ENCODE measurements at places on chromosomes 11 and 22. TPM values are rescaled to one million over a fixed set of nuclear protein-coding genes. Genes with fewer than 3 reads are reported as not detected.
A peak's percentile ranks its signal among the peaks of the same experiment; 100 is the strongest.

DNA sequence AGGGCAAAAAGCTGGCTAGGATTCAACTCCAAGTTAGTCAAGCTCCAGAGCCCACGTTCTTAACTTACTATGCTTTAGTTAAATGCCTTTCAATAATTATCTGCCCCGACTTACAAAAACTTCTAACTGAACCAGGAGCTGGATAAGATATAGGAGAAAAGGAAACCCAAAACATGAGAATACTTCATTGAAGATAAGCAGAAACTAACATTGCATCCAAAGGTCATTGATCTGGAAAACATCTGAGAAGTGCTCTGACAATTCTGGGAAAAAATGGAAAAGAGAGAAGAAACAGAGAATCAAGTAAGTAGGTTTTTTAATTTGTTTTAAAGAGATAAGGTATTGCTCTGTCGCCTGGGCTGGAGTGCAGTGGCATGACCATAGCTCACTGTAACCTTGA is 27.2 kb downstream of the ACAT1 start:
- no peak overlapping the region for H3K27ac ChIP-seq
- no peak overlapping the region for H3K4me3 ChIP-seq
- H3K27me3 ChIP-seq: no peaks in the 10 kb centered on the region
- H3K4me1 ChIP-seq: no peaks in the 10 kb centered on the region
- no peaks in the 10 kb centered on the region for H3K36me3 ChIP-seq

GRCh38 chr22:23066200-23067022 is 3.9 kb upstream of the GNAZ start:
- no peaks in the 10 kb centered on the region for H3K27me3 ChIP-seq
- no peaks in the 10 kb centered on the region for H3K4me1 ChIP-seq
- no peaks in the 10 kb centered on the region for H3K36me3 ChIP-seq
- DNase-seq: peak; percentile 60
- no peak overlapping the region for H3K27ac ChIP-seq
- no peak overlapping the region for H3K4me3 ChIP-seq

DNA sequence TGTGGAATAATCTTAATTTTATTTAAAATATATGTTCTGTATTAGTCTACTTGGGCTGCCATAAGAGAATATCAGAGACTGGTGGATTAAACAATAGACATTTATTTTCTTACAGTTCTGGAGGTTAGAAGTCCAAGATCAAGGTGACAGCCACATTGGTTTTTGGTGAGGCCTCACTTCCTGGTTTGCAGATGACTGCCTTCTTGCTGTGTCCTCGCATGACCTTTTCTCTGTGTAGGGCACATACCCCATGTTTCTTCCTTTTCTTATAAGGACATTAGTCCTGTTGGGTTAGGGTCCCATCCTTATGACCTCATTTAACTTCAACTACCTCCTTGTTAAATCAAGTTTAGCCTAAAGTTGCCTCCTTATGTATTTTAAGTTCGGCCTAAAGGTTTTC is 202.7 kb upstream of the MPPED2 start:
- H3K4me3 ChIP-seq: no peak overlapping the region
- H3K36me3 ChIP-seq: no peaks in the 10 kb centered on the region
- H3K4me1 ChIP-seq: peaks cover 5% of the 10 kb centered on the region
- H3K27ac ChIP-seq: no peak overlapping the region
- DNase-seq: no peak

- no peak for DNase-seq
- no peak overlapping the region for H3K27ac ChIP-seq
- no peak overlapping the region for H3K4me3 ChIP-seq
- H3K4me1 ChIP-seq: no peaks in the 10 kb centered on the region
- no peaks in the 10 kb centered on the region for H3K27me3 ChIP-seq
- no peaks in the 10 kb centered on the region for H3K36me3 ChIP-seq
These were observed 9.9 kb upstream of the OR8D2 start for GRCh38 chr11:124329787-124330478.

DNA sequence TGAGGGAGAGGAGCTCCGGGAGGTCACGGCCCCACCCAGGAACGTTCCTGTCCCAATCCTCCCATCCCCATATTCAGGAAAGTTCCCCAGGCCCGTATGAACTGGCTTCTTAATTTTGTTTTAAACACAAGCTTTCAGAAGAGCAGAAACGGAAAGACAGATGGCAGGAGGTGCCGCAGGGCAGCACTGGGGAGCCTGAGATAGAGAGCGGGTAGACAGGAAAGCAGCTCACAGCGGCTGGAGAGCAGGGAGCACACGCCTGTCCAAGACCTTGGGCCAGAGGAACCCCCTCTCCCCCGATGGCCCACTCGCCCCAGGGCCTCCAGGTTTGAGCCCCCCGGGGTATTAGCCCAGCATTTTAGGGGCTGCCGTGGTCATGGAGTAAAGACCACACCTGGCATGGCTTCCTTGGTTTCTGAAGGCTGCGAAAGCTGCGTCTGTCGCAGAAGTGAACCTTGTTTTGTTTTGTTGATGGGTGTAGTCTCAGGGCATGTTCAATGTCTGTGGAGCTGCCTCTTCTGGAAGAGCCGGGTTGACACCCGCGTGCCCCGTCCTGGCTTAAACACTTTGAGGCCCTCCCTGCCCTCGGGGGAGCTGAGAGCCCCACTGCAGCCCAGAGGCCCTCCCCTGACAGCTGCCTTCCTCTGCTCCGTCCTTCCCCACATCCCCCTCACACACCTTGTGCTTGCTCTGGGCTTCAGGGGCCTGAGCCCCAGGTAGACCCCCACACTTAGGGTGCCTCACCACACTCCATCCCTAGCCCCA is 17.9 kb upstream of the KCNQ1OT1 start:
- no peaks in the 10 kb centered on the region for H3K27me3 ChIP-seq
- no peaks in the 10 kb centered on the region for H3K4me1 ChIP-seq
- no peak overlapping the region for H3K27ac ChIP-seq
- no peak overlapping the region for H3K4me3 ChIP-seq
- no peaks in the 10 kb centered on the region for H3K36me3 ChIP-seq
- no peak for DNase-seq

GRCh38 chr11:47317064-47317828 is 35.3 kb downstream of the MYBPC3 start:
- no peak for DNase-seq
- H3K36me3 ChIP-seq: peaks cover 8% of the 10 kb centered on the region
- no peak overlapping the region for H3K27ac ChIP-seq
- H3K4me1 ChIP-seq: no peaks in the 10 kb centered on the region
- H3K4me3 ChIP-seq: no peak overlapping the region

DNA sequence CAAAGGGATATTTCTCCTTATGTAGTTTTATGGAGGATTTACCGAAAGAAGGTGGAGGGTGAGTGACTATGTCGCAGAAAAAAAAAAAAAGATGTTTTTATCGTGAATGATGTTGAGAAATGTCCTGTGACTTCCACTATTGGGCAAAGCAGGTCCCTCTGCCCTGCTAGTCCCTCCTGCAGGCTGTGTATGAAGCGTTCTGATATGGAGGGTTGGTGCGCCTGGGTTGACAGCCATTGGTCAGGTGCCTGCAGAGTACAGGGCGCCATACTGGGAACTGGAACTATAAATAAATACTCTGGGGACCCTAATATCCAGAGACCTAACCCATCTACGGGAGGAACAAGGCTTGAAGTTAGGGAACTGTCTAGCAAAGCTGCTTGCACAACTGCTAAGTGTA is 1.5 kb downstream of the IL17RA start:
- no peak for DNase-seq
- H3K36me3 ChIP-seq: no peaks in the 10 kb centered on the region
- no peaks in the 10 kb centered on the region for H3K4me1 ChIP-seq
- no peak overlapping the region for H3K27ac ChIP-seq

Gene CCS
- total RNA-seq: 25.7 TPM

Gene ADM2
- total RNA-seq: 0.26 TPM

Gene GPHA2
- total RNA-seq: not detected

Measured in aorta (tissue), 5 donors.